Iris pigment epithelial cell (primary cell): ENCODE measurements at places on chromosomes 16 and 17.

DNA sequence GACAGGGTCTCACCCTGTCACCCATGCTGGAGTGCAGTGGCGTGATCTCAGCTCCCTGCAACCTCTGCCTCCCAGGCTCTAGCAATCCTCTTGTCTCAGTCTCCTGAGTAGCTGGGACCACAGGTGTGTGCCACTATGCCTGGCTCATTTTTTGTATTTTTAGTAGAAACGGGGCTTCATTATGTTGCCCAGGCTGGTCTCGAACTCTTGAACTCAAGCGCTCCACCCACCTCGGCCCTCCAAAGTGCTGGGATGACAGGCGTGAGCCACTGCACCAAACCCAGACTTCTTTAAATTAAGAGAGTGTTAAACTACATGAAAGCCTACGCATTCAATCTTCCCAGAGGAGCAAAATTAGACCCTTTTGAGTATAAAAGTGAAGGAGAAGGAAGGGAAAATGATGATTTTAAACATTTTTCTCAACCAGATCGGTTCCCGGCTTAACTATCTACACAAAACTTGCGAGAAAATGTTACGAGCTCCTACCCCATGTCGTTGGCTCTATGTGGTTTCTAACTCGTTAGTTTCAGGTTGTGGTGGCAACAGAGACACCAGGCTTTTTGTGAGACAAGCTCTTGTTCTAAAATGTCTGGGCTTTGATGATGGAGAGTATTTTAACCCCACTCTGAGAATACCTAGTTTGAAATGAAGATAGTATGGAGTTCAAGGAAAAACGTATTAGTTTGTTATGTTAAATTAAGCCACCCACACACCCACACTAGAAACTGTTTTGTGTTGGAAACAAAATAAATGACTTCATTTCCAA, 26.3 kb downstream of the STAT5B start:
- no peak for DNase-seq

DNA sequence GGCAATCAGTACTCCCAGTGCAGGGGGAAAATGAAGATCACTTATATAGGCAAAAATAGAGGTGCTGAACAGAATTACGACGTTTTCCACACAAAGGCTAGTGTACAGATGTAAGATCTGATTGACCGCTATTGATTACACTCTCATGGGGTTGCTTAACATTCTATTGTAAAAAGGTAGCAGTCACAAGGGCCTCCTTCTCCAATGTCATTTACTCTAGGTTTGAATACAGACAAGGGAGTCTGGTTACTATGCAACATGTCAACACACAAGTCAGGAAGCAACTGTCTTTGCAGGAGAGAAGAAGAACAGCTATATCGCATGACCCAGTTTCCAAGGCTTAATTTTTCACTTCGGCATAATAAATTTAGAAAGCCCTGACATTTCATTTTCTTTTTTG, 7.9 kb downstream of the KRT37 start:
- DNase-seq = peak; percentile 39

GRCh38 chr16:53504665-53505064, 1.7 kb upstream of the AKTIP start:
- peak; percentile 79 for DNase-seq

GRCh38 chr17:47220531-47220999, 11.4 kb downstream of the MYL4 start:
- DNase-seq = no peak

- DNase-seq = peak; percentile 61
Observed at GRCh38 chr17:49952209-49952911, 16.6 kb upstream of the DLX4 start.
